ENCODE measurements at places on chromosomes 13 and 19. TPM values are rescaled to one million over a fixed set of nuclear protein-coding genes. Genes with fewer than 3 reads are reported as not detected.

DNA sequence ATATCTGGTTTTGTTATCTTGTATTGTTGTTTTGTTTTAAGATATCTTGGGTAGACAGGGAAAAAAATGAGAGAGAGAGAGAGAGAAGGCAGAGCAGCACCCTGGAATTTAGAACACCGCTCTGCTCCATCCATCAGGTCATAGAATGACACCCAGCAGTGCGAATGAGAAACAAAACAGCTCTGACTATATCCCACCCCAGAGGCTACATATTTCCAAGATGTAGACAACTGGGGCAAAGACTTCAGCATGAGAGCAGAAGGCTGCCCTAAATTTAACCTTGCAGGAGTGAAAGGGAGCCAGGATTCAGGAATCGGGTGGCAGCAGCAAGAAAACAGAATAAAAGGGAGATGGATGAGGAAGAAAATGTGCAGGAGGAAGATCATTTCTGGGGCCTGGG, 46.5 kb downstream of the TNFSF13B start:
- no peak for DNase-seq

GRCh38 chr13:68727165-68727564, 1380.5 kb upstream of the ATXN8OS start:
- DNase-seq = no peak

DNA sequence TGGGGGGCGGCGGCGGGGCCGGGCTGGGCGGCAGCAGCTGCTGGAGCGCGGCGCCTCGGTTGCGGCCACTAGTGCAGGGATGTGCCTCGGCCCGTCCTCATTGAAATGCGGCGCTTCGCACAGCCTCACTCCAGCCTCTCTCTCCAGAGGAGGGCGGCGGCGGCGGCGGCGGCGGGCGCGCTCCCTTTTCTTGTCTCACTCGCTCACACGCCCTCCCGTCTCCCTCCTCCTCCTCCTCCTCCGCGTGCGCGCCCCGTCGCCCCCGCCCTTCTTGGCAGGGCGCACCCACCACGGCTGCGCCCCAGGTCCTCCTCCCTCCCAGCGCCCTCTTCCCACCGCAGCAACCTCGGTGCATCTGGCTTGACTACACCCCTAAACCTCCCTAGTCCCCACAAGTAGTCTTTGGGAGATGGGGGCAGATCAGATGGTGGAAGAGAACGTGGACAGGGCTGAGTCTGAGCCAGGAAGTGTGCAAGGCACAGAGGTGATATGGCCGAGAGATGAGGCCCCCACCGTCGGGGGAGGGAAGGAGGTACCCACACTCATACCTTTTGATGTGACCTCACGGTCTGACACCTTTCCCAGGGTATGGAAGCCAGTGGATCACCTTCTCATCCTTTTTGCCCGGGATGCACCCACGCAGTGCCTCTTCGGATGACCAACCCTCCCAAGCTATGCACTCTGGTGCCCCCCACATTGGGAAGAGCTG, at the start of gene DCLK1:
TSS of gene DCLK1 (minus strand) at position 161 of the 709 bp plus-strand sequence.
- peak; percentile 80 for DNase-seq

Gene SLC5A5
- 0.02 TPM for polyA plus RNA-seq

GRCh38 chr13:38763446-38764381, 76.8 kb downstream of the FREM2 start:
- peak; percentile 36 for DNase-seq

DNA sequence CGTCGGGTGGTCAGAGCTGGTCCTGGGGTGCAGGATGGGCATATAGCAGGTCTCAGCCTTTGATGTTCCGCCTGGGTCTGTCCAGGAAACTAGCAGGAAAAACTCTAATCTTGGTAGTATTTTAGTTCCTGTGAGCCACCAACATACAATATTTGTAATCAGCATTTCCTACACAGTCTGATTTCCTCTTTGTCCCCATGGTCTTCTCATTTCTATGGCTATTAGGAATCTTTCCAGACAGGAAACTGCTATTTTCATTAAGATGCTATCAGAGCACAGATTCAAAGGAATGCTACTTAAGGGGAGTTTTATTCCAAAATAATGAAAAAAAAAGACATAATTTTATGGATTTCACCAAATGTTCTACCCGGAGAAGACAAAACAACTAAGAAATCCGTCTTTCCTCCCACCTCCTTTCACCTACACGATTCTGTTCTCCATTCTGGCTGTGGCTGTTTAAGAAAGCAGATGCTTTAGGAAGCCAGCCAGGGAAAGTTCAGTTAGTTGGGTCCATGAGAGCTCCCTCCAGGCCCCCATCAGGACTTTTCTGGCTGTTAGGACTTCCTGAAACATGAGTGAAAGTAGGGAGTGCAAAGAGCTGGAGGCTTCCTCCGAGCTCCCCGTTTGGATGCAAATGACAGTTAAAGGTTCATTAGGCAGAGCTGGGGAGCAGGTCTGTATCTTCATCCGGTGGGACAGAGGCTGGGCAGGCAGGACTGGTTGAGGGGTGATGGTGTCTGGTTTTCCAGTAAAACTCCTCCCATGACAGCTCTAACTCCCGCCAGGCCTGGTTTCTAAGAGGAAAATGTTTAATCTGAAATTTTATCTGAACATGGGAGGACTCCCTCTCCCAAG, 36.3 kb downstream of the SHISA2 start:
- DNase-seq = no peak

Gene STOML3
- polyA plus RNA-seq = not detected

Gene CACNG7
- polyA plus RNA-seq = 30.7 TPM
